ENCODE measurements at places on chromosomes 1 and 21.

DNA sequence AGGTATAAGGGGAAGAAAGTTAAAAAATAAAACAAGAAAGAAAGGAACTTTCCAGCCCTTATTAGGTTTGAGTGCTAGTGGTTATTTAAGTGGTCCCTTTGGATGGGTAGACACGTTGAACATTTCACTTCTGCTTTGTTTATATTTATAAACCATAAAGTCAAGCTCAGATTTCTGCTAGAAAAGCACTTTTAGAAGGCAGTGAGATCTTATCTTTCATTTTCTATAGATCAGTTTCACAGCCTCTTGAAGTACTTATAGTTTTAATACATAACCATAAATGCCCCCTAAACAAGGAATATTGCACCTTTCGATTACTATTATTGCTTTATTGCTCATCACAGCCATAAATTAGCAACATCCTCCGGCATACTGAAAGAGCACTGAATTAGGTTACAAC is 446.8 kb upstream of the PLXNA2 start:
- no peak for DNase-seq

GRCh38 chr1:29974316-29974724 is 738.0 kb downstream of the PTPRU start:
- peak; percentile 32 for DNase-seq

- DNase-seq, result peak; percentile 49
Measured at GRCh38 chr21:33101300-33101911, 31.5 kb downstream of the OLIG1 start.

DNA sequence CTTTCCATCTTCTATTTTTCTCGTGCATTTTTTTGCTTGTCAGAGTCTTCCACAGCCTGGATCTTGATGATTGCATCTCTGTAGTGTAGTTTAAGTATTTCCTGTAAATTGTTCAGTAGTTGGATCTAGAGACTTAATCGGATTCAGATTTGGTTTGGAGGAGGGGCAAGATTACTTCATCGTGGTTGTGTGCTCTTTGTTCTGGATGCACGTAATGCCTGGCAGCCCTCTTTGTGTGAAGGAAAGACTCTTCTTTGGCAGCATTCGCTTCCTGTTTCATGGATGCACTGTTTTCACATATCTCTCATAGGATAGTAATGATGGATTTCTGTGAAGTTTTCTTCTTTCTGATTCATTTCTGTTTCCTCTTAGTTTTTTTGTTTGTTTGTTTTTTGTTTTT is 14.2 kb downstream of the SEMA4A start:
- DNase-seq, result no peak
